CD8-positive, alpha-beta T cell (primary cell): ENCODE measurements at places on chromosomes 2 and 18.

GRCh38 chr2:46300406-46300832, 3.2 kb downstream of the EPAS1 start:
- DNase-seq: no peak

DNA sequence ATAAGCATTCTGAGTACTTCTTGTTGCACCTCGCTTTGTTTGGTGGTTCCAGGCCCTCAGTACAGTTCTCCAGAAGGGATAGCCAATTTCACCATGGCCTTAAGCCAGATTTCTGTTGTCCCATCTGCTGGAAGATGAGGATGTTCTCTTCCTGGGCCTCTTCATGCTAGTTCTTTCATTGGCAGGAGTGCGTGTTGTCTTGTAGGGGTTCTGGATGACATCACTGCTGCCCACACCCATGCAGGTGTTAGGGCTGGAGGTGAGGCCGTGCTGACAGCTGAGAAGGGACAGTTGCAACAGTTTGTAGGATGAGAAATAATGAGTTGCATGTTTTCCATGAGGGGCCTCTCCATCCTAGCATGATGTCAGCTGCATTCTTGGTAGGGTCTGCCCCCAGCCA, 142.9 kb downstream of the LDLRAD4 start:
- no peak for DNase-seq

DNA sequence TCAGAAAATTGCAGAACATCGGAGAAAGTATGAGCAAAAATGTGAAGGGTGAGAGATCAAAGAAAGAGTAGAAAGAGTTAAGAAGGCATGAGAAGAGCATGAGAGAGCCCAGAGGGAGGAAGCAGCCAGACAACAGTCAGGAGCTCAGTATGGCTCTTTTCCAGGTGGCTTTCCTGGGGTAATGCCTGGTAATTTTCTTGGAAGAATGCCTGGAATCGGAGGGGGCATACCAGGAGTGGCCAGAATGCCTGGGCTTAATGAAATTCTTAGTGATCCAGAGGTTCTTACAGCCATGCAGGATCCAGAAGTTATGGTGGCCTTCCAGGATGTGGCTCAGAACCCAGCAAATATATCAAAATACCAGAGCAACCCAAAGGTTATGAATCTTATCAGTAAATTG, 271.8 kb upstream of the TFPI start:
- no peak for DNase-seq

GRCh38 chr2:105388971-105389381, 9.9 kb downstream of the FHL2 start:
- no peak for DNase-seq
